Right cardiac atrium (tissue), 5 donors: ENCODE measurements at places on chromosomes 2 and 18. TPM values are rescaled to one million over a fixed set of nuclear protein-coding genes. Genes with fewer than 3 reads are reported as not detected.

The POTEI gene
- polyA plus RNA-seq, result 0.16 TPM

The TUBB8B gene
- not detected for polyA plus RNA-seq

The TMEM87B gene
- polyA plus RNA-seq, result 4.4 TPM

The ABCB11 gene
- polyA plus RNA-seq, result 0.07 TPM

The SCYGR4 gene
- polyA plus RNA-seq, result not detected

The OR6B3 gene
- polyA plus RNA-seq, result not detected

The HOXD13 gene
- not detected for polyA plus RNA-seq

The GALNT13 gene
- polyA plus RNA-seq, result 4.6 TPM
